ENCODE measurements at places on chromosomes 3 and 15.

DNA sequence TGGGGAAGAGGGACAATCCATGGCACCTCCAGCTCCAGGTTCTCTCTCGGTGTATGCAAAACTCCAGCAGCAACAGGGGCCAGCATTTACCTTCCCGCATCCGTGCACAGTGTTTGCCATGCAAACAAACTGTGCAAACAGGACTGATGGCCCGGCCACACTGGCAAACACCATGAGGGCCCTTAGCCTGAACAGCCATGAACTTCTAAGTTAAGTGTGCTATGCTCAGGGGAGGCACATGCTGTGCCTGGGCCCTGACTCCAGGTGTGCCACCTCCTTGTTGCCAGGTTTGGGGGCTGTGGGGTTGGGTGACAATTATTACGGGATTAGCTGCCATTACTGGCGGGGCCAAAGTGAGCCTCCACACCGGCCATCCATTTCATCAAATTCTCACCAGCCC, 57.5 kb downstream of the CACNA2D2 start:
- no peak for DNase-seq

DNA sequence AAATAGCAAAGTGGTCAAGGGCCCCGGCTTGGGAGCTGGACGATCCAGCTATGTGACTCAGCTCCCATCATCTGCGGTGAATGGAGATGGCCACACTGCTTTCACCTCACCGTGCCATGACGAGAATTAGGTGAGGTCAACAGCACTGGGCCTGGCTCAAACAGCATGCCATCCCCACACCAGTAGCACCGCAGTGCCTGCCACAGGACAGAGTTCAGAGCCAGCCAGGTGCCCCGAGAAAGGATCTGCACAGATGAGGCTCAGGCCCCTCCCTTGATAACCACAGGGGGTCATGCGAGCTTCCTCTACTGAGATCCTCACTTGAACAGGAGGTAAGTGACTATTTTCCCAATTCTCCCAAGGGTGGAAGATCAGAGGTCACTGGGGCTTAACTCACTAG, 29.4 kb downstream of the ZXDC start:
- no peak for DNase-seq

DNA sequence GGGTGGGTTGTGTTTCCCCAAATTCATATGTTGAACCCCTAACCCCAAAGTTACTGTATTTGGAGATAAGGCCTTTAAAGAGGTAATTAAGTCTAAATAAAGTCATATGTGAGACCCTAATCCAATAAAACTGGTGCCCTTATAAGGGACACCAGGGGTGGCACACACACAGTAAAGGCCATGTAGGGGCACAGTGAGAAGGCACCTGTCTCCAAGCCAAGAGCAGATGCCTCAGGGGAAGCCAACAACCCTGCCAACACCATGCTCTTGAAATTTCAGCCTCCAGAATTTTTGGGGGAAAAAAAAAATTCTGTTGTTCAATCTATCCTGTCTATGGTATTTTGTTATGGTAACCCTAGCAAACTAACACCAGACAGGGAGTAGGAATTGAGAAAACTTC, 1.5 kb upstream of the GMNC start:
- no peak for DNase-seq

DNA sequence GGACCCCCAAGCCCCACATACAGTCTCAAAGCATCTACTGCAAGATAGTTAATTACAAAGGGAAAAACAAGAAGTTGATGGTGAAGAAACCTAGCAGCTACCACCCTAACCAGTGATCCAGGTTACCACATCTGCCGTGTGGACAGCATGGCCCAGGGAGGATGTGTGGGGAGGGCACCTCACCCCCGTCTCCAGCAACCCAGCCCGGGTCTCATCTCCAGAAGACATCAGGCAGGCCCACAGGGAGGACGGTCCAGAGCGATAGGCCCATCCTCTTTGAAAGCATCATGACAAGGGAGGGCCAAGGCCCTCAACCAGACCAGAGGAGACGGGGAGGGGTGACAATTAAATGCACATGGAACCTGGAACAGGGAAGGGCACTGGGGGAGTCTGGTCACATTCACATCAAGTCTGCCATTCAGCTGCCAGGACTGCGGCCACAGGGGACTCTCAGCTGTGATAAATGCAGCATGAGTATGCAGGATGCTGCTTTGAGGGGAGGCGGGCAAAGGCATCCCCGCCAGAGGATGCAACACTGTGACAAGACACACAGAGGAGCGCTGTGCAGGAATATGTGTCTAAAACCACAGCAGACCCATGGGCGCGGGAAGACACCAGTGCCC, 18.8 kb downstream of the ZXDC start:
- DNase-seq: no peak

DNA sequence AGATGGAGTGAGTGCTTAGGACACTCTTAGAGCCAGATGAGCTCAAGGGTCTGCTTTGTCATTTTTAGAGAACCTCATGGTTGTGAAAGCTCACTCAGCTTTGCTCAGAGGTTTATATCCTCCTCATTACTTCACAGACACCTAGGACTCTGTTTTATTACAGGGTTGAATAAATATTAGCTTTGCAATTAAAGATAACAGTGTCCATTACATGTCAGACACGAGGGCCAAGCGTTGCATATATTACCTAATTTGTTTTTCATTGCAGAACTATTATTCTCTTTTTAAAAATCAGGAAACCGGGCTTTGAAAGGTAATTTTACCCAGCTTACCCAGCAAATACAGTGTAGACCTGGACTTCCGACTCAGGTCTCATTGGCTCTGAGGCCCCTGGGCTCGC, 16.1 kb downstream of the MAP6D1 start:
- DNase-seq: no peak

- DNase-seq: no peak
Measured at GRCh38 chr15:66822114-66822513, 120.1 kb downstream of the SMAD6 start.

DNA sequence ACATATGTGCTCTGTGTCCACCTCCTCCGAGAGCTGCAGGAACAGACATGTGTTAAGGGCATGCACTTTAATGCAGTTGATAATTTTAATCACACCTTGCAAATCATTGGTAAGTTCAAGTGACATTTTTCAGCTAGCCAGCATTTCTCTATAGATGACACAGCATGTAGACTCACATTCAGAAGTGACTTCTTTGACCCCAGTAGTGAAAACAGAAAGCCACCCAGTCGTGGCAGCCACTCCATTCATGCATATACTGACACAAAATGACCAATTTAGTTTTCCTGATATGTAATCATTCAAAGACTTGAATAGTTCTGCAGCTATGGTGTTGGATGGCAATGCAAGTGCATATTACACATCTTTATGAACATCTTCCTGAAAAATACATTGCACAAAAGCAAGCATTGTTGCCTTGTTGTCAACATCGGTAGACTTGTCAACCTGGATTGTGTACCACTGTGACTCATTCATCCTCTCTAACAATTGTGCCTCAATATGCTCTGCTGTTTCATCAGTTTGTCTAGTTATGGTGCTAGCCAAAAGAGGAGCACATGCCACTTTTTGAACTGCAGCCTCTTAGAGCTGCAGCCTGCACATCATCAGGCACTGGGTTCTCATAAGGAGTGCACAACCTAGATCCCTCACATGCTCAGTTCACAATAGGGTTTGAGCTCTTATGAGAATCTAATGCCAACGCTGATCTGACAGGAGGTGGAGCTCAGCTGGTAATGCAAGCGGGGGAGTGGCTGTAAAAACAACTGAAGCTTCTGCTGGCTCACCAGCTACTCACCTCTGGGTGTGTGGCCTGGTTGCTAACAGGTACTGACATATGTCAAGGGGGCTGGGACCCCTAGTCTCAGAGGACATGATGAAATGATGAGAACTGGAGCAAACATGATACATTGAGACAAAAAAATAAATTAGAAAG, 622.0 kb downstream of the PYDC2 start:
- peak; percentile 75 for DNase-seq

- no peak for DNase-seq
Measured at GRCh38 chr3:149632225-149632624, 25.6 kb downstream of the WWTR1 start.

GRCh38 chr3:126268866-126269265, 88.3 kb downstream of the KLF15 start:
- no peak for DNase-seq

DNA sequence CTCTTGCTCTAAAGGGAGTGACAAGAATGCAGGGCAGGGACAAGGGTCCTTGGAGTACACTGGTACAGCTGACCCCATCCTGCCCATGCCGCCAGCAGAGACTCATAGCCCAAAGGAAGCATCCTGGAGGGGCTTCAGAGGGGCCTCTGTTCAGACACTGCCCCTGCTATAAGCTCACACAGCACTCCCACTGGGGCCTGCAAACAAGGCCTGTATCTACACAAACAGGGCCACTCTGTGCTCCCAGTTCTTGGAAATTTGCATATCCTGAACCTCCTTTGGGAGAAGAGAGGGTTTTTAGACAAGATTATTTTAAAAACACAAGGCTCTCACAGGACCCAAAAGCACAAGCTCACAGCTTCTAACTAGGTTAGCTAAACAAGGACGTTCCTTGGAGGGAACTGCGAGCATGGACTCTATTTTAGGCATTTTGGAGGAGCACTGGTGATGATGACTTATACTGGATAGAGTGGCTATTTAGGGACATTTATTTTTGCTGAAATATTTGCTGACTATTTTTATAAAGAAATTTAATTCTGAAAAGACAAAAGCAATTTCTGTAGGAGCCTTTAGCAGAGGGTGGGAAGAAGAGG, 16.4 kb upstream of the ANKRD34C start:
- DNase-seq: no peak

GRCh38 chr3:142501004-142501926, 53.4 kb upstream of the XRN1 start:
- no peak for DNase-seq

GRCh38 chr3:16119887-16120286, 54.6 kb upstream of the GALNT15 start:
- DNase-seq: no peak

DNA sequence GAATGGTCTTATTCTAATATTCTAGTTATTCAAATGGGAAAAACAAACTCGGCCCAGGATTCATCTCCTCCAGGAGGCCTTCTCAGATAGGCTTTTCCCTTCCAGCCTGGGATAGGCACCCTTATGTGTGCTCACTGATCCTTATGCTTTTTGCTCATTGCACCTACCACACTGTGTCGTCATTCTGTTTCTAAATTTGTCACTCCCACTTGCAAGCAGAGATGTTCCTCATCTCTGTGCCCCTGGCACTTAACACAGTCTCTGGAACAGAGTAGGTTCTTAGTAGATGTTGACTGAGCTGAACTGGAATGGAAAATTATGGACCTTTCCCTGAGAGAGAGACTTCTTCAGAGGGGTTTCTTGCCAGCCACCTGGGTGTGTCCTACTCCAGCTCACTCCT, 18.7 kb upstream of the SPG11 start:
- DNase-seq: no peak

- DNase-seq: no peak
Measured at GRCh38 chr3:77475507-77475906, 435.6 kb downstream of the ROBO2 start.

- DNase-seq: no peak
Measured at GRCh38 chr3:135495891-135496290, 469.6 kb upstream of the PPP2R3A start.

GRCh38 chr3:108966773-108967172, 13.1 kb upstream of the GUCA1C start:
- DNase-seq: peak; percentile 25

- DNase-seq: no peak
Measured at GRCh38 chr3:51887620-51888019, 12.2 kb upstream of the IQCF5 start.

- DNase-seq: no peak
Measured at GRCh38 chr3:122728186-122728585, 47.5 kb downstream of the PARP14 start.

DNA sequence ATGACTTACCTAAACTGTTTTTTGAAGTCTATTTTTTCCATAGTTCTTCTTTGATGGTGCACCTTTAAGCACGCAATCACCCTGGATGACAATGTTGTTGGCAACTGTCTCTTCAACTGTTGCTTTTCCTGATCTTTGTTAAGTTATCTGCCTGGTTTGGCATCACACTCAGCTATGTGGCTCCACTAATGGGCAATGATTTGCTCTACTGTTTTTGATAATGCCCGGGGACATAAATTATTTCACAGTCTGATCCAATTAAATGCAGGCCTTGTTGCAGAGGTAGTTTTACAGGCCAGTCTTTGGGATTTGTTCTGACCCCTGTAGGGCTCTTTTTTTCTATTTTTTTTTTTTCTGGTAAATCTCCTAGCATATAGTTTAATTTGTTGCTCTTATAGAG, 436.3 kb downstream of the ZNF385D start:
- no peak for DNase-seq

- no peak for DNase-seq
Measured at GRCh38 chr15:95684693-95685115, 645.8 kb upstream of the NR2F2 start.

DNA sequence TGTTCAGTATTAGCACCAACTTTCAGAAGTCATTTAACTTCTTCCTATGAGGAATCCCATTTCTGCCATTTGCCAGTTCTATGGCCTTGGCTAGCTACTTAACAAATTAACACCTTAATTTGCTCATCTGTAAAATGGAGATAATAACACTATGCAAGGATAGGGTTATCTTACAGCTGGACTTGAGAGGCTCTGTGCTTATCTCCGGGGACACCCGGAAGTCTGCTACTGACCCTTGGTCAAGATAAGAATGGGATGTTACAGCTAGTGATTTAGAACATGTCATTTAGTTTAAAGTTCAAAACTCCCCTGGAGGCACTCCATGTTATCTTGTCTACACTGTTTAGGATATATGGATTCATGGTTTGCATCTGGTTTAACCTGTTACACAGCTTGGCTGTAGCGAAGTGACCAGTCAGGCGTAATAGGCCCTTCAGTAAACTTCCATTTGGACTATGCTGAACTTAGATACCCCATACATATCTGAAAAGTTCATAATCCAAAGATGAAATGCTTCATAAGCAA, 156.0 kb upstream of the CD96 start:
- no peak for DNase-seq

GRCh38 chr15:40010686-40011085, 28.3 kb downstream of the SRP14 start:
- no peak for DNase-seq

DNA sequence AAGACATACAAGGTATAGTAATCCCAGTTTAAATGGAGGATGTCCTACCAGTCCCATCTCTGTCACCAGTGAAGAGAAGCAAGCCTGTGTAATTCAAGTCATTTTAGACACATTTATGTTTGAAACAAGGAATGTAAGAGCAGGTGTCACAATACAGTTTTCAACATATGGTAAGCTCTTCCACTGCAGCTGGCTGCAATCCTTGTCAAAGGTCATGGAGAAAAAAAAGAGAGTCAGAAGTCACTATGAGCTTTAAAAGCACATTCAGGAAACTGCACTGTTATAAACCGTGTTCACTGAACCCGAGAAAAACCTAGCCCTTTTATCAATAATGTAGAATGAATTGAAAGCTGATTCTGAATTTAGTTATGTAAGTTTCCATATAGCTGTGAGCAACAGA, 206.4 kb downstream of the NAALADL2 start:
- DNase-seq: no peak

GRCh38 chr3:17014709-17015108, 130.0 kb downstream of the PLCL2 start:
- no peak for DNase-seq

DNA sequence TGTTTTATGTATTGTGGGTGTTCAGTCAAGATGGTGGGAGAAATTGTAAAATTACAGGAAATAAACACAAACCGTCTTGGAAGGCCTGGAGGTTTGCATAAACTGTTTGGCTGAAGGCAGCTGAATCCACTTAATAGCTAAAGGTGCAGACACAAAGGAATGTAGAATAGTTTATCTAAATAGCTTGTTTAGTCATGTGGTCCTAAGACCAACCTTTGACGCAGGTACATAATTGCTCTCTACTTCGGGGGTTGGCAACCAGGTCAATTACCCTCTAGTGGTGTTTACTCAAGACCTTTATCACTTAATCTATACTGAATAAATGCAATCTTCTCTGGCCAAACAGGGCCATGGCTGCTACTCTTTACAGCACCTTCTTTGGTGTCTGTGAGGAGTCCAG, 502.8 kb downstream of the IGSF11 start:
- no peak for DNase-seq

Measured in GM12865 (cell line).